Ureter (tissue), 1 donor: ENCODE measurements at places on chromosomes 4 and X. TPM values are rescaled to one million over a fixed set of nuclear protein-coding genes. Genes with fewer than 3 reads are reported as not detected.

The ETDA gene
- total RNA-seq, result not detected

The SLC10A4 gene
- not detected for total RNA-seq

The KLHL13 gene
- 14.2 TPM for total RNA-seq

The ARL9 gene
- total RNA-seq, result 1.3 TPM

The BTK gene
- 7.9 TPM for total RNA-seq

The GPR82 gene
- total RNA-seq, result 0.26 TPM

The DNAAF6 gene
- not detected for total RNA-seq

The TLL1 gene
- total RNA-seq, result 7.9 TPM

The FAM47E gene
- 9.6 TPM for total RNA-seq

The ZBTB33 gene
- 15.2 TPM for total RNA-seq

The ITIH6 gene
- not detected for total RNA-seq

The DCHS2 gene
- 1.8 TPM for total RNA-seq

The S100G gene
- not detected for total RNA-seq

The KLHL34 gene
- not detected for total RNA-seq

The CORIN gene
- total RNA-seq, result 25.0 TPM

The CT45A1 gene
- total RNA-seq, result not detected

The SLC7A11 gene
- 19.2 TPM for total RNA-seq

The DIAPH2 gene
- 32.5 TPM for total RNA-seq

The CACNA1F gene
- 0.49 TPM for total RNA-seq

The GASK1B gene
- 30.8 TPM for total RNA-seq

The PPARGC1A gene
- 13.3 TPM for total RNA-seq

The CCNB3 gene
- 0.96 TPM for total RNA-seq

The CT45A5 gene
- total RNA-seq, result not detected

The MAGEB10 gene
- not detected for total RNA-seq

The CCSER1 gene
- 94.5 TPM for total RNA-seq

The RTL9 gene
- total RNA-seq, result not detected

The TLR10 gene
- 0.10 TPM for total RNA-seq

The CPLX1 gene
- total RNA-seq, result 6.7 TPM

The GPR173 gene
- 7.6 TPM for total RNA-seq

The OTC gene
- total RNA-seq, result not detected

The TMEM154 gene
- 86.5 TPM for total RNA-seq

The RAI2 gene
- 28.0 TPM for total RNA-seq

The ASMT gene
- 1.3 TPM for total RNA-seq

The ATP8A1 gene
- total RNA-seq, result 12.5 TPM

The PLXNA3 gene
- total RNA-seq, result 54.0 TPM
